Activated CD4-positive, alpha-beta memory T cell treated with anti-CD3 and anti-CD28 coated beads, Interleukin-2, amount 10 ng/mL, durations not matched to agents 7 days and 5 days (primary cell): ENCODE measurements at places on chromosomes 6 and 20.

DNA sequence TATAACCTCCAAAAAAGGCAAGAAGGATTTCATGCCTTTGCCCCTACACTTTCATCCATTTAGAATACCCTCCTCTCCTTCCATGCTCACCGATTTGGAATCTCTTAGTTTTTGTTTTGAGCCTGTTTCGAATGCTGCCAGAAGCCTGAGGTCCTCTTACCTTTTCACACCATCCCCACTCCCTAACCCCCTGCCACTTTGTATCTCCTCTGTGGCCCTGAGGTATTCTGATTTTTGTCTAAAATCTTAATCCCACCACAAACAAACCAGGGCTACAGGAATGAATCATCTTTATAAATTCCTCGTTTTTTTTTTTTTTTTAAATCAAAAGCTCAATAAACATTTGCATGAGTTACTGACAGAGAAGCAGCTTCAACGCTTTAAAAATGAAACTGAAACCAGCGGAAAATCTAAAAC lies 1.6 kb upstream of the RPS12 start:
- H3K27ac ChIP-seq: peak overlapping the region; percentile 99
- peaks cover 17% of the 10 kb centered on the region for H3K27me3 ChIP-seq
- H3K4me3 ChIP-seq: peak overlapping the region; percentile 96
- peaks cover 36% of the 10 kb centered on the region for H3K36me3 ChIP-seq

- peak overlapping the region; percentile 63 for H3K4me3 ChIP-seq
- H3K27me3 ChIP-seq: peaks cover 51% of the 10 kb centered on the region
- no peak overlapping the region for H3K27ac ChIP-seq
- DNase-seq: peak; percentile 18
Measured at GRCh38 chr20:8132484-8133309, 631 bp downstream of the PLCB1 start.

GRCh38 chr20:1266167-1266973 lies at the start of gene SNPH:
SNPH (plus strand) TSS chr20:1266294; CDS start chr20:1296240, 29,946 bp downstream.
- no peaks in the 10 kb centered on the region for H3K36me3 ChIP-seq
- peaks cover 4% of the 10 kb centered on the region for H3K27me3 ChIP-seq
- H3K4me1 ChIP-seq: peaks cover 13% of the 10 kb centered on the region
- peak; percentile 75 for DNase-seq
- peak within 1 kb of the TSS; percentile 52 for H3K27ac ChIP-seq

- peak overlapping the region; percentile 79 for H3K27ac ChIP-seq
- DNase-seq: no peak
- peaks cover 54% of the 10 kb centered on the region for H3K4me1 ChIP-seq
Measured at GRCh38 chr20:58307270-58307669, 2.2 kb upstream of the RAB22A start.

DNA sequence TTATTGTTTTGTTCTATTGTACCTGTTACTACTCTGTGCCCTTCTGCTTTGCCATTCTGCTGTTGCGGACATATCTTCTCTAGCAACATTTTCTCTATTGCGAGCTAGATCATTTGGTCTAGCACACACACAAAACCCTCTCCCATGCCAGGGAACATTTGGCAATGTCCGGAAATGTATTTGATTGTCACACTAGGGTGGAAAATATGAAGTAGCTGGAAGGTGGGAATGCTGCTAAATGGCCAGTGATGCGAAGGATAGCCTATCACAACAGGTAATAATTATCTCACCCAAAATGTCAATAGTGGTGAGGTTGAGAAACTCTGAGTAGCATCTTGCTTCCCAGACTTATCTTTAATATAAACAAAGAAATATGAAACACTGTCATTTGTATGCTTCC lies 331.9 kb downstream of the HTR1B start:
- H3K36me3 ChIP-seq: no peaks in the 10 kb centered on the region
- no peaks in the 10 kb centered on the region for H3K4me1 ChIP-seq
- no peak for DNase-seq
- H3K27ac ChIP-seq: no peak overlapping the region

- no peak for DNase-seq
- H3K4me1 ChIP-seq: peaks cover 74% of the 10 kb centered on the region
- H3K27me3 ChIP-seq: no peaks in the 10 kb centered on the region
Measured at GRCh38 chr6:487956-488355, 96.4 kb downstream of the IRF4 start.

- no peak overlapping the region for H3K27ac ChIP-seq
- no peaks in the 10 kb centered on the region for H3K36me3 ChIP-seq
- no peak for DNase-seq
- H3K4me1 ChIP-seq: no peaks in the 10 kb centered on the region
Measured at GRCh38 chr6:13038315-13038714, 290.0 kb downstream of the TBC1D7 start.

- H3K4me3 ChIP-seq: no peak overlapping the region
- no peaks in the 10 kb centered on the region for H3K27me3 ChIP-seq
- no peak overlapping the region for H3K27ac ChIP-seq
- no peaks in the 10 kb centered on the region for H3K36me3 ChIP-seq
- no peaks in the 10 kb centered on the region for H3K4me1 ChIP-seq
- DNase-seq: no peak
Measured at GRCh38 chr6:74491844-74492374, 713.9 kb downstream of the COL12A1 start.

DNA sequence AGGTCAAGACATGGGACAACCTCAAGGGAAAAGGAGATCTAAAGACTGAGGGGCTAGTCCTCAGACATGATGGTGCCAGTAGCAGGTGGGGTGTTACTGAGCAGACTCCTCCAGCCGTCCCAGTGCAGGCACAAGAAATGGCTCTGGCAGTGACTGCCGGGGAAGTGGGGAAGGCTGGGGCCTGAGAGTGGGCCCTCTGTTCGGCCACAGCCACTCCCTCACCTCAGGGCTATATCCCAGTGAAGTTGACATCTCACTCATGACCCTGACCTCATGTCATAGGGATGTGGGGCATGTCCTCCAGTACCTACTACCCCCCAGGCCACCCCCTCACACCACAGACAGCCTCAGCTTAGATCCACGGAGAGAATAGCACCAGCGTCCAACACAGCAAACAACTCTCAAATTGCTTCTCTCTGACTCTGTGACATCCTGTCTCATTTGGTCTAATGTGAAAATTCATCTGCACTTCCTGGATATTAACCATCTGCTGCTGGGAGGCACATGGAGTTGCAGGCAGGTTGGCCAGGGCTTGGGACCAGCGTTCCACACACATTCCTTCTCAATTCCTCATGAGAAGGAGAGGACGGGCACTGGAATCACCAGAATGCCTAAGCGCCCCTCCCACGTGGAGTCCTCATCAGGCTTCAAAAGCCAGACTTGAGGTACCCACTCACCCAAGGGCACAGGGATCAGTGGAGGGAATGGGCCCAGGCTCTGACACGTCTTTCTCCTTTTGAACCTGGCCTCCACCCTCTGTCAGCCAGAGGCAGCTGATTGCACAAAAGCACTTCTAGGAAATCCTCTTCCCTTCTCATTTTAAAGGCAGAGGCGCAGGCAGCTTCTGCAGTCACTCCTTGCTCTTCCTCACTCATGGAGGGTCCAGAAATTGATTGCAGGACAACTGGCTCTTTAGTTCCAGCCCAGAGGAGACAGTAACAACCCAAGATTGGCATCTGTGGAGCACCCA lies 163.6 kb upstream of the CST7 start:
- no peak overlapping the region for H3K4me3 ChIP-seq
- no peak overlapping the region for H3K27ac ChIP-seq
- no peaks in the 10 kb centered on the region for H3K36me3 ChIP-seq
- DNase-seq: no peak
- peaks cover 3% of the 10 kb centered on the region for H3K27me3 ChIP-seq
- H3K4me1 ChIP-seq: peaks cover 6% of the 10 kb centered on the region
